Activated CD4-positive, alpha-beta T cell treated with anti-CD3 and anti-CD28 coated beads, Interleukin-2, amount 50 U/mL, for 4 hours (primary cell): ENCODE measurements at places on chromosomes 7 and 10.

DNA sequence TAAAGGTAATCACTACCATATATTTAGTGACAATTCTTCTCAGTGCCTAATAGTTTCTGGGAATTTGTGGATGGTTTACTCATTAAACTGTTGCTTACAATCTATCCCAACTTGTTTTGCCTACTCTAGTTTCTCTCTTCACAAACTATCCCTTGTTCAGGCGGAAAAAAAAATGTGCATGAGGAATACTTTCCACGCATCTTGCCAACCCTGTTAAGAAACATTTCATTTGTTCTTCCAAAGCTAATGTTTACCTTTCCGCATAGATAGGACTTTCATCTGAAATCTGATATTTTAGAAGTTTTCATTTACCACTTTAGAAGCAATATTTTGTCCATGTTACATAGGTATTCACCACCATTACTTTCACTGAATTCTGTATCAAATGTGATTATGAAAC lies 191.9 kb downstream of the MDFIC start:
- DNase-seq = no peak

DNA sequence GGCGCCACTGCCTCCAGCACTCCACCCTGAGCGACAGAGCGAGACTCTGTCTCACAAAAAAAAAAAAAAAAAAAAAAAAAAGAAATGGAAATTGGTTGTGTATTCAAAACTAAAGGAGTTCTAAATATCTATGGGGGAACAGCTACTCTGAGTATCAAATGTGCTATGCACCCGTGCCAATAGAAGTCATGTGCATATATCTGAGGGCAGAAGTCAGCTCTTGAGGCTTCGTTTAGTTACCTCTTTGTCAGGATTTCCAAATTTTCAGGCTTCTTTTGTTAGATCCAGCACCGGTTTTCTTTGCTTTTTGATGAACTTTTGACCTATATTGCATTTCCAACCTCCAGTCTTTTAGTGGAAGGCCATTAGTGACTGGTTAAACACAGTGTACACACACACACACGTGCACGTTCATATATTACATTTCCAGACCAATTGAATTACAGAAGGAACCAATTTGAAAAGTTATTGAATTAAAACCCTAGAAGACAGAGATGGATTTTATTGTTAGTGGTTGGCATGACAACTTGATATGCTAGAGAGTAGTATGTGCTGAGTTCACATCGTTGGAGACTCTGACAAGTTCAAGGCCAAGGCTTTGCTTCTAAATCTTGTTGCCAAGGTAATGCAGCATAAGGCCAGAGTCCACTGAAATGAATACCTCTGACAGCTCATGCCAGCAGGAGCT lies 33.1 kb upstream of the ADD3 start:
- no peak for DNase-seq

DNA sequence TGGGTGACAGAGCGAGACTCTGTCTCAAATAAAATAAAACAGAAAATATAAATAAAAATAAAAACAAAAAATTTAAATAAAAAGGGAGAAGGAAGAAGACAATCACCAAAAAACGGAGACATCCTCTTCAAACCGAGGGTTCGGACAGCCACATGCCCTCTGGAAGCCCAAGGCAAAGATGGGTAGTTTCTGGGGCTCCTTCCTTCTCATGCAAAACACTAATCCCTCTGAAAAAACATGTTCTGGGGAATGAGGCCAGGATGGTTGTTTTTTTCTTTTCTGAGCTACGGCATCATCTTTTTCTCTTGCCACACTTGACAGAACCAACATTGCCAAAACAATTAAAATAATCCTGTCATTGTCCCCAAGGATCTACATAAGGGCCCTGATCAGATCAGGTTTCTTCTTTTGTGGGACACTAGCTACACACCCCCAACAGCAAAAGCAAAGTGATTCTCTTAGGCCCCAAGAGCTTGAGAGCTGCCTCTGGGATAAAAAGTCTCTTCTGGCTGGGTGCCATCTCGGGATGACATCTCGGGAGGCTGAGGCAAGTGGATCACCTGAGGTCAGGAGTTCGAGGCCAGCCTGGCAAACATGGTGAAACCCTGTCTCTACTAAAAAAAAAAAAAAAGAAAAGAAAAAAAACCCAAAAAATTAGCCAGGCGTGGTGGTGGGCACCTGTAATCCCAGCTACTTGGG lies 14.2 kb upstream of the POR start:
- DNase-seq = no peak

GRCh38 chr10:3484306-3485056 lies 300.5 kb downstream of the KLF6 start:
- no peak for DNase-seq

DNA sequence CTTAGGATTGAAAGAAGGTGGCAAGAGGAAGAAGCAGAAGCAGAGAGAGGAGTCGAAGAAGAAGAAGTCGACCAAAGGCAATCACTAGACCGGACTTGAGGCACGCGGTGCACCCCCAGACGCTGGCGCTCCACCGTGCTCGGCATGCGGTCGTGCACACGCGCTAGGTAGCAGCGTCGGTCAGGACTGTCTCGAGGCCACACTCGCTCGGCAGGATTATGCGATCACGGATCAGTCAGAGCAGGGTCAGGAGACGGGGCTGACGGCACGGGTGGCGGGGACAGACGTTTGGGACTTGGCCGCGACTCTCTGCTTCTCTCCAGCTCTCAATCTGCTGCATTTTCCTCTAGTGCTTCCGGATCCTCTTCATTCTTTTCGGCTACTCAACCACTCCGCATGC lies 79.2 kb downstream of the DNAJB6 start:
- no peak for DNase-seq

DNA sequence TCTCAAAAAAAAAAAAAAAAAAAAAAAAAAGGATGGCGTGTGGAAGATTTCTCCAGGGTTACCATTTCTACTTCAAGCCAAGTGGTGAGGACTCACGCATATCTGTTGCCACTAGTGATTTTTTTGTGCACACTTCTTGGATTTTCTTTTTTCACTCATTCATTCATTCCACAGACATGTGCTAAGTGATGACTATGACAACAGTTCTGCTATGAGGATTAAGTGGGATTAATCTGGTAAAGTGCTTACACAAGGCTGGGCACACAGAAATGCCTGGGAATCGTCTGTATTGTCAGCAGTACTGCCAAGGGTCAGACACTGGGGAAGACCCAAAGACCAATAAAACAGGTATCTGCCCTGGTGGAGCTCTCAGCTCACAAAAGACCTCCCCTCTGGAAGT lies 6.3 kb upstream of the OPN1SW start:
- no peak for DNase-seq

GRCh38 chr10:122341141-122341810 lies 33.2 kb upstream of the PLEKHA1 start:
- DNase-seq = no peak

- DNase-seq = no peak
These were observed 409.4 kb downstream of the GRM8 start for GRCh38 chr7:126843336-126843735.

DNA sequence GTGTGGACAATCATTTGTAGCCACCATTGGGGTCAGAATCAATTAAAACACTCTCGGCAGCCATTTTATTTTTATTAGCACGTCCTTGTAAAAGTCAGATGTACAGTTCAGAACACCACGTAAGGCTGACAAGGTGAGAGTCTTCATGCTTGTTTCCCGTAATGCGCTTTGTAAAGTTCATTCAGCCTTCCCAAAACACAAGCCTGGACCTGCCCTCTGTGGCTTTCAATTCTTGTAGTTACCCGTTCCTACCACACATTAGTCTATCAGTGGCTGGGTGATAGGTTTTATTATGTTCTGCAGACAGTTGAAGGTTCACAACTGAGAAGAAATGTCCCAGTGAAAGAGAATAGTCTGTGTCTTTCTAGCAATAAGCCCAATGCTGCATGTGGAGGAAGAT lies 35.4 kb downstream of the GAD2 start:
- DNase-seq = no peak

DNA sequence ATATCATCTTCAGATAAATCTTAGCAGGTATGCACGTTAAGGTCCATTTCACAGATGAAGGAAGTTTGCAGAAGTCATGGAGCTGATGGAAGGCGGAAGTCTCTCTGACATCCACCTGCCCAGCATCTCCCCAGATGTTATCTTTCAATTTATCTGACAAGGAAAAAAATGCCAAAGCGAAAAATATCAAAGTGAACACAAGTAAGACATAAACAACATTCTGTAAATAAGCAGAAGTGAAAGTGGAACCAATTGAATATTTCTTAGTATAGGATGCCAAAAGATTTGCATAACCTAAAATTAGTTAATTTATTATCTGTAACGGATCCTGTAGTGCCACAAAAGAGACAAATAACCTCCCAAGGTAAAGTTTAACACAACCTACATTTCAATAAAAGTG lies 73.6 kb upstream of the NEBL start:
- no peak for DNase-seq

- DNase-seq = no peak
These were observed 153.2 kb upstream of the FZD8 start for GRCh38 chr10:35795131-35795824.

DNA sequence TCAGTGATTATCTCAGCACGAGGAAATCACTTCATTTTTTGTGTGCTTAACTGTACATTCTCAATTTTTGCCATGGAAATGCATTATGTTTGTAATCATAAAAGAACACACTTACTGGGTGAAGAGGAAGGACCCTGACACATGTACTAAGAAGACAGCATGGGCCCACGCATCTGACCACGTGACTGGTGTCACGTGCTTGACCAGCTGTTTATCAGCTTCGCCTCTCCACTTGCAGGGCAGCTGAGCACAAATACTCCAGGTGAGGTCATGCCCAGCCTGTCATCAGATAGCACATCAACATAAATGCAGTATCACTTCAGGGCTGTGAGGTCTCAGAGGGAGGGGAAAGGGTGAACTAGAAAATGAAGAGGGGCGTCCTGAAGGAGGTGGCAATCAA lies 179.8 kb downstream of the EBF3 start:
- DNase-seq = no peak

GRCh38 chr10:89685936-89686335 lies 15.5 kb upstream of the KIF20B start:
- no peak for DNase-seq

- no peak for DNase-seq
These were observed 111.2 kb downstream of the PON1 start for GRCh38 chr7:95213148-95213547.

DNA sequence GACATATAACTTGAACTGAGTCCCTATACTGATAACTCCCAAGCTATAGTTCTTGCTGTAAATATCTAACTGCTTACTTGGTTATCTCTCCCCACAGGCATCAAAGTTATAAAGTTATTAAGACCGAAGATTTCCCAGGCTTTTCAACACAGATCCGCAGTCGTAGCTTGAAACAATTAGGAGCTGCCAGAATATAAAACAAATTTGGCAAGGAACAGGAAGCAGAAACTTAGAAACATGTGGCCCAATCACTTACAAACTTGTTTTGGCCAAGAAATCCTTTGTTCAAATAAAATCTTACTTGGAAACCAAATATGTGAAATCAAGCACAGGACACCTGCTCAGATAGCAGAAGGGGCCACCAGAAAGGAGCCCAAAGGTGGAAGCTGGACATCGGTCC lies 9.0 kb downstream of the SLC16A12 start:
- no peak for DNase-seq

DNA sequence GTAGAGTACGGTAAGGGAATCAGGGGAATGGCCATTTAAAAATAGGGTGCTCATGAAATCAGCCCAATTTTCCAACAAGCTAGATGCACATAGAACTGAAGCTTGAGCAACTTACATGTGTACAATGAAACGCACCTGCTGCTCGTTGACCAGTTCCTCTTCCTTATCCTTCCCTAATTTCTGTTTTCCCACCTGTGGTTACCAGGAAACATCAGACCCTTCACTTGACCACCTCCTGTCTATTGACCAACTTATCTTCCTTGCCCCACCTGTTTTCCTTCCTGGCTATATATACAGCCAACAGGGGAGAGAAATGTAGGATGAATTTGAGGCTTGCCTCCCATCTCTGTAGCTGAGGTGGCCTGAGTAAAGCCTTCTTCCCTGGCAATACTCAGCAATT lies 37.8 kb upstream of the RAPGEF5 start:
- no peak for DNase-seq

DNA sequence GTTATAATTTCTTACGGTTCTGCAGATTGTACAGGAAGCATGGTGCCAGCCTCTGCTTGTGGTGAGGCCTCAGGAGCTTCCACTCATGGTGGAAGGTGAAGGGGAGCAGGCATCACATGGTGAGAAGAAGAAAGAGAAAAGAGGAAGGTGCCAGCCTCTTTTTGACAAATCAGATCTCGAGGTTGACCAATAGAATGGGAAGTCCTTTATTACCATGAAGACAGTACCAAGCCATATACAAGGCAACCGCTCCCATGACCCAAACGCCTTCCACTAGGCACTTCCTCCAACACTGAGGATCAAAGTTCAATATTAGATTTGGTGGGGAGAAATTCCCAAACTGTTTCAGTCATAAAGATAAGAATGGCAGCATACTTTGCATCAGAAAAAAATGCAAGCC lies 502.8 kb downstream of the GLRX3 start:
- no peak for DNase-seq

DNA sequence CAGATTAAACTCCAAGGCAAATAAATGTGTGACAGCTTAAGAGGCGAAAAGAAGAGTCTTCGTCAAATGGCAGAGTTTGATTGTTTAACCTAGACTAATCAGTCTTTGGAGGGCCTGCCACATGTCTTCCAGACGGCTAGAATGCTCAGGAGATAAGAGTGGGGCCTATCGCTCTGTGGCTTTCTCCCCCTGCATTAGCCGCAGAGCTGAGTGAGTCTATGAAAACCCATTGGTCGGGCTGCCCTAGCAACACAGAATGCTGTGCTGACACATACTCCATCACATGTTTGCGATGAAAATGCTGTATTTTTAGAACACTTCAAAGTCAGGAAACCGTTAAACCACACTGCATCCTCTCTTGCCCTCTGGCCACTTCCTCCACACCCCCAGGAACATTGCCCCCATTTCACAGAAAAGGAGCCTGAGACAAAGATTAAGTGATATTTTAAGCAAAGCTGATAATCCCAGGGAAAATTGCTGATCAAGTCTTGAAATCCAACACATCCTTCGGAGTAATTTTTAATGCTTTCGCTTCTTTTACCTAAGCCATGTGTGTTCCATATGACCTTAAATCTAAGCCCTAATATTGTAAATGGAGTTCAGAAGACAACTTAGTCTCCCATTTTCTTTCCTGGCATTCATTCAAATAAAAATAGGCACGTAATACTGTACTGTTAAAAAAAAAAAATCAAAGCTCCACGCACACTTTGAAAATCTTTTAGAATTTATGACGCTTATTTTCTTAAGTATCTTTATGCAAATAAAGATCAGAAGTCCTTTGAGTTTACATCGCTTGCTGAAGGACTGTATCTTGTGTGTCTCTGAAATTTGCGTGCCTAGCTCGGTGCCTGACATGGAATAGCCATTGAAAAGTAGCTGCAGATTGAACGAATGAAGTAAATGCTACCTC lies 161.2 kb downstream of the CELF2 start:
- peak; percentile 75 for DNase-seq
